ENCODE measurements at places on chromosomes 1 and 21.

DNA sequence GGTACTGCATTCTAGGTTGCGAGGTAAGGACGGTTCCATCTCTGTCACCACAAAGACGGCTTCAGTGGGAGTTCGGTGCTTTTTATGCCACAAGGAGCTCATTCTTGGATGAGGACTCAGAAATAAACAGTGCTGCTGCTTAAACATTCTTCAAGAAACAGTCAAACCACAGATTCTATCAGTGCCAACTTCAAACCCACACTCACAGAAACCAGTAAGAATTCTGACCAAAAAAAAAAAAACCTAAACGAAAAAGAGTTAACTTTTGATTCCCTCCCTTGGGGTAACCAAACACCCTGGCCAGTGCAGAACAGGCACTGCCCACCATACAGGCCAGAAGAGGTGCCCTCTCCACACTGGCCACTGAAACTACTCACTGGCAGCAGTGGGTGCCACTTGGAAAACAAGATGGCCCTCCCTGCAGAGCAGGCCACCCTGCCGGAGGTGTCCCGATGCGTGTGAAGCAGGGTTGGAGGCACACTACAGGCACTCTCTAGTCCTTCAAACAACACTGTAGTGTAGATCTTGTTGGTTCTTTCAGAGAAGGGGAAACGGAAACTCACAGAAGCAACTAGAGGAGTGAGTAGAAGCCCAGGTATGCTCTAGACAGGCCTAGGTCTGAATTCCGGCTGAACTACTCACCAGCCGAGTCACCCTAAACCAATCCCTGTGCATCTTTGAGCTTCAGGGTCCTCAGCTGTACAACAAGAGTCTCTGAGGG is 87.3 kb upstream of the TLR5 start:
- no peak for DNase-seq

GRCh38 chr1:233005156-233005555 is 54.7 kb downstream of the NTPCR start:
- DNase-seq: no peak

DNA sequence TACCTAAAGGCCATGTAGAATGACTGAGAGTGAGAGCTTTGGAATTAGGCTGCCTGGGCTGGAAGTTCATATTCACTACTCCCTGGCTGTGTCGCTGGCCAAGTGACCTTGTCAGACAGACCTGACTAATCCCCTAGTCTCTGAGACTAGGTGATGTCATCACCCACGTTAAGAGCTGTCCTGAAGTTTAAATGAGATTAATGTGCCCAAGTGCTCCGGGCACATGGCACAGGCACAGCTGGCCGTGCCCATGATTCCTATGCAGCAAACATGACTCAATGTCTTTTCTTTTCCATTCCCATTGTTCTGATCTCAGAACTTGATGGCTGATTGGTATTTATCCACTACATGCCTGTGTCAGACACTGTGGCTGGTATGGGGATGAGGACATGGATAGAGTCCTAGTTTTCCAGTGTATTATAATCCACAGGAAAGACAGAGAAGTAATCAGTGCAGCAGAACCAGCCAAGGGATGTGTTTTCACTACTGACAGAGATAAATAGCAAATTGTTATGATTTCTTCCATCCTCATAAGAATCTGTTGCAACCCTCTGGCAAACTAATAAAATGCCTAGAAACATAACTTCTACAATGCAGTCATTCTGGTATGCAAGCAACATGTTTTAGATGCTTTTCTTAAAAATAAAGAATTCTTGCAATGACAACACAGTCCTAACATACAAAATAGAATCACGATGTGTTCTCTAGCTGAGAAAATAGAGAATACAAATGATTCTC is 180.9 kb downstream of the PCP4 start:
- no peak for DNase-seq

DNA sequence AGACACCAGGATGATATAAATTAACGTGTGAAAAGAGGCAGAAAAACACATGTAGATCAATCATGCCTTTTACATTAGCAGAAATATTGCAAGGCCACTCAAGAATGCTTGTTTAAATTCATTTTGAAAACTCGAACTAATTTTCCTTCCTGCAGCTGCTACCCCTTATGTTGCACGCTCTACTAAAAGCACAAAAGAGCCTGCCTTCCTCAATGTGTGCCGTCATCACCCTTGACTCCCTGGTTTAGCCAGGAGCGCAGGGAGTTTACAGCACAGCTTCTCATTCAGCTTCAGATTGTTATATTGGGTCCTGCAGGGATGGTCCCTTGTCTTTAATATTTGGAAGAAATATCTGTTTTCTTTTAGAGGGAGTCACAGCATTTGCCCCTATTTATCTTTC is 10.1 kb upstream of the ST6GALNAC5 start:
- DNase-seq: no peak

GRCh38 chr1:209839875-209840546 is 12.2 kb downstream of the UTP25 start:
- DNase-seq: no peak

- no peak for DNase-seq
Observed at GRCh38 chr1:59355361-59355760, 58.5 kb downstream of the FGGY start.

- no peak for DNase-seq
Observed at GRCh38 chr21:38913120-38913892, 107.6 kb downstream of the ETS2 start.
